ENCODE measurements at places on chromosomes 11 and 22. TPM values are rescaled to one million over a fixed set of nuclear protein-coding genes. Genes with fewer than 3 reads are reported as not detected.

EMID1 gene
- 5.7 TPM for total RNA-seq

DDX10 gene
- total RNA-seq, result 64.6 TPM

APOC3 gene
- 1.7 TPM for total RNA-seq

DAGLA gene
- 0.16 TPM for total RNA-seq

THY1 gene
- total RNA-seq, result 0.20 TPM

DGCR6L gene
- 101 TPM for total RNA-seq

PLEKHA7 gene
- total RNA-seq, result 0.51 TPM

RAG2 gene
- total RNA-seq, result not detected

OR2AG1 gene
- total RNA-seq, result not detected

MUC5AC gene
- under 0.01 TPM for total RNA-seq

SLC15A3 gene
- 0.45 TPM for total RNA-seq

APOL1 gene
- total RNA-seq, result 8.1 TPM

GRAMD1B gene
- 0.31 TPM for total RNA-seq

UPK3A gene
- not detected for total RNA-seq

NPTXR gene
- total RNA-seq, result 3.0 TPM

PRDX5 gene
- 154 TPM for total RNA-seq

EIF3F gene
- total RNA-seq, result 259 TPM

NECTIN1 gene
- 0.74 TPM for total RNA-seq

OR52H1 gene
- not detected for total RNA-seq

CASP5 gene
- total RNA-seq, result not detected

OR52A1 gene
- total RNA-seq, result not detected

MPZL2 gene
- total RNA-seq, result 0.29 TPM

OR51B2 gene
- 4.0 TPM for total RNA-seq

C22orf31 gene
- not detected for total RNA-seq

All from K562 (cell line).